ENCODE measurements at places on chromosomes 4 and X. TPM values are rescaled to one million over a fixed set of nuclear protein-coding genes. Genes with fewer than 3 reads are reported as not detected.
A peak's percentile ranks its signal among the peaks of the same experiment; 100 is the strongest.

DNA sequence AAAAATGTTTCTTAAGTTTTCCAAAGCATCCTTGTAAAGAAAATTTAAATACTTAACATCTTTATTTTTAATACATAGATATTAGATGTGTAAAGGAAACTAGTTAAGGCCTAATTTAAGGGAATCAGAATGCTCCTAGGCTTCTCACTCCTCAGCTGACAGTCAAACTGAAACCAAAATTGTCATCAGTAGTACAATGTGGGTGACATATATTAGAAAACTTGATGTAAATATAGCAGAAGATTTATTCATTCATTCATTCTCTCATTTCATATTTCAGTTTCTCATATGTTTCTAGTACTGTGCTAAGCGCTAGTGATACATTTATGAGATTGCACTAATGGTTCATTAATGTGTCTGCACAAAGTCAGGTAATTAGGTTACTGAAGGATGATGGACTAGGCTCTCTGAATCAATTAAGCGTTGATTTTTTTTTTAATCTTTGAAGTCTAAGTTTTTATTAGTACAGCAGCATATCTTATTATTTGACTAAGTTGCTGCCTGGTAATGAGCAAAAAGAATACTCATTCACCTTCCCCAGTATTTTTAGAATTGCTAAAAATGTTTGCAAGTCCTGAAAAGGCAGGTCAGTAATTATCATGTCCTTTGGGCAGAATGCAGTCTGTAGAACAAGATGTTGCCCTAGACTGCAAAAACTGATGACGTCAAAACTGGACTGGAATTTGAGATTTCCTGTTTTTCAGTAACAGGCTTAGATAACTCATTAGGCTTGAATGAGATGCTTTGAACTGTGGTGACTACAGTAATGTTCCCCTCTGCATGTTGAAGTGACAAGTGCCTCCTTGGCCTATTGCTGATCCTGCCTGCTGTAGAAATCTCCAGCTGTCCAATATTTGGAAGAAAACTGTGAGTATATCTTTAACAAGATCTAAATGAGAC lies 128.7 kb downstream of the ARHGAP24 start:
- DNase-seq: no peak

GRCh38 chr4:188876881-188877280 lies 737.6 kb downstream of the TRIML1 start:
- no peak for DNase-seq

GRCh38 chrX:55201930-55202579 lies 18.1 kb upstream of the PAGE5 start:
- DNase-seq: no peak

- DNase-seq: no peak
Observed at GRCh38 chrX:79100791-79101484, 43.5 kb upstream of the GPR174 start.

GRCh38 chr4:42641656-42642055 lies 15.2 kb downstream of the ATP8A1 start:
- DNase-seq: no peak

GRCh38 chr4:40355131-40355530 lies 20.0 kb downstream of the CHRNA9 start:
- no peak for DNase-seq

- no peak for DNase-seq
Observed at GRCh38 chr4:52926196-52926974, 64.3 kb downstream of the RASL11B start.

- no peak for DNase-seq
Observed at GRCh38 chr4:151692821-151693673, 67.8 kb downstream of the GATB start.

GRCh38 chr4:150256841-150257730 lies 178.8 kb downstream of the DCLK2 start:
- DNase-seq: peak; percentile 88

DNA sequence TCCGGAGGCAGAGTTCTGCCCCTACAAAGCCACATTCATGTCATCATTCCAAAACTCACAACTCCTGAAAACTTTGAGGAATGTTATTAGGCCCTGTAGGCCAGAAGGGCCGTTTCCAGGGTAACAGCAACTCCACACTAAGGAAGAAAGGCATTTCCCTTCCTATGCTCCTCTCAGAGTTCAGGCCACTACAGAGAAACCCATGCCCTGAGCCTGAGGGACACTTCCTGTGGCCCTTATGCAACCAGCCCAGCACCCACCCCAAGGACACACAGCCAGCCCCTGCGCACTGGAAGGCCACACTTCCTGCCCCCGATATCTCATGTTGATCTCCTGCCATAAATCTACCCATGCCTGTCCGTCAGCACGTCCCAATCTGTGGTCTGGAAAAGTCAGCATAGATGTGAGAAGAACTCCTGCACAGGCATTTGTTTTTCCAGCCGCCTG lies 289.3 kb downstream of the BCOR start:
- DNase-seq: no peak

- DNase-seq: no peak
Observed at GRCh38 chrX:133681421-133681820, 266.1 kb upstream of the GPC4 start.

- no peak for DNase-seq
Observed at GRCh38 chr4:121185960-121186359, 21.8 kb upstream of the TNIP3 start.

DNA sequence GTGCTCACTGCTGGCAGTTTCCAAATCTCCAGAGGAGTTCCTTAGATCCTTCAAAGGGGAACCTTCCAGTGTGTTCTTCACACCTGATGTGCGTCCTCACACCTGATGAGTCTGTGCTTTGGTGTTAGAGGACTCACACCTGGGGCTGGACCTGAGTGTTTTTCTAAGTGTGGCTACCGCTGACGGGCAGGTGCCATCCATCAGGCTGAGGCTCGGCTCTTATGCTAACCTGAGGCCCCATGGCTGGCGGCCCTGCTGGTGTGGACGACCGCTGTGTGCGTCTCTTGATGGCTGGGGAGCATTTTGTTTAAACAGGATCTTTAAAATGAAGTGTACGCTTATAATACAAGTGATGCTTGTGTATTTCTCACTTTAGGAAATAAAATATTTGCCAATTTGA lies 28.4 kb downstream of the PCGF3 start:
- DNase-seq: no peak

- DNase-seq: no peak
Observed at GRCh38 chr4:126853715-126854114, 779.0 kb upstream of the INTU start.

DNA sequence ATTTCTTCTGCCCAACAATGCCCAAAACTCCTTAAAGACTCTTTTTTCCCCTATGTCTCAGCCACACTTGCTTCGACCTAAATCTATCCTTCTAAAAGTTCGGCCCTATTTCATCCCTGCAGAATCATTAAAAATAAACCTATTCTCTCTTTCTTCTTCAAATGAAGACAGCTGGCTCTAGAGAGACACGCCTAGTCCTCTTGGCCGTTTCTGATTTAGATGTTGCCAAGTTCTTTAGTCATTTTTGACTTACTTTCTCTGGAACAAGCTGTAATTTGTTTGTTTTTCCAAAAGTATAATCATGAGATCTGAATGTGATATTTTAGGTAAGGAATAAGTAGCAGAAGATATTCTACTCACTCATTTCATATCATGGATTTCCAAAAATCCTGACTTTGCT lies 211.6 kb downstream of the CENPC start:
- no peak for DNase-seq

GRCh38 chr4:6087669-6088341 lies 69.6 kb upstream of the C4orf50 start:
- no peak for DNase-seq

SATL1 gene
- total RNA-seq: not detected

PLXNA3 gene
- total RNA-seq: 43.9 TPM

LANCL3 gene
- 1.9 TPM for total RNA-seq

SORCS2 gene
- 0.74 TPM for total RNA-seq

PCDH11X gene
- 0.05 TPM for total RNA-seq

PABPC5 gene
- total RNA-seq: 0.64 TPM

F11 gene
- total RNA-seq: 0.54 TPM

EMCN gene
- total RNA-seq: 7.1 TPM

ANOS1 gene
- 0.52 TPM for total RNA-seq

Measured in colonic mucosa (tissue), 4 donors.